NT2/D1 (cell line): ENCODE measurements at places on chromosomes 2 and 18.

GRCh38 chr18:75277610-75277928, 67.0 kb downstream of the TSHZ1 start:
- DNase-seq = no peak

GRCh38 chr2:233210843-233211547, 40.5 kb upstream of the ATG16L1 start:
- no peak for DNase-seq

DNA sequence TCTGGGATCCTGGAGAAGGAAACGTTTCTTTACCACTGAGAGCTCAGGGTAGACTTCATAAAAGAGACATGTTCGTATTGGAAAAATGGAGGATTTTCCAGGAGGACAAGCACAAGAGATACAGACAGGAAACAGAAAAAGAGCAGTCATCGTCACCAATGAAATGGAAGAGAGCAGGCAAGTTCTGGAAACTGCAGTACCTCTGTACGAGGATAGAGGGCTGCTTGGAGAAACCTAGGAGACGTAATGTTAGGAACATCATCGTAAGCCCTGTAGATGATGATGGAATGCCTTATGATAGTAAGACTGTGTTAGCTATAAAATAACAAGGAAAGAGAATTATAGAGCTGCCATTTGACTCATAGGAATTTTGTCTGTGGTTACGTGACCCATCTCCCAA, 121.1 kb upstream of the KLHL14 start:
- DNase-seq = no peak

DNA sequence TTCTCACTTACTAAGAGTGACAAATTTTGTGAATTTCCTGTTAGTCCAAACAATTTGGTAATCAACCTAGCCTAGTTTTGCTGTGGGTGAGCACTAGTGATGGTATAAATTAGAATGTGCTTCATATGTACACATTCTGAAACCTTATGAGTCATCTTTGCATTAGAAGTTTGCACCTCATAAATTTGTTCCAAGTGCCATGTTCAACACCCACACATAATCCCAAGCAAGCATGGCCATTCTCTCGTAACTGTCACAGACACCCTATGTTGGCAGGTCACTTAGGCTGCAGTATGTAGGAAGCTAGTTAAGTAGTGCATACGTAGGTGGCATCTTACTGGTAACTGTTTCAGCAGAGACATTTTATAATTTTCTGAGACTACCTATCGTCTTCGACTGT, 46.9 kb downstream of the NAB1 start:
- no peak for DNase-seq

GRCh38 chr2:119376810-119377209, 10.0 kb downstream of the DBI start:
- no peak for DNase-seq

DNA sequence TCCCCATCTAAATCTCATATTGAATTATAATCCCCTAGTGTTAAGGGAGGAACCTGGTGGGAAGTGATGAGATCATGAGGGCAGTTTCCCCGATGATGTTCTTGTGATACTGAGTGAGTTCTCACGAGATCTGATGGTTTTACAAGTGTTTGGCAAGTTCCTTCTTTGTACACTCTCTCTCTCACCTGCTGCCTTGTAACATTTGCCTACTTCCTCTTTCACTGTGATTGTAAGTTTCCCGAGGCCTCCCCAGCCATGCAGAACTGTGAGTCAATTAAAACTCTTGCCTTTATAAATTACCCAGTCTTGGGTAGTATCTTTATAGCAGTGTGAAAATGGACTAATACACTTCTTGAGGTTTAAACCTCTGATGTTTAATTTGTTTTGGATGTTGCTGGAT, 177.5 kb downstream of the CD8B2 start:
- DNase-seq = no peak

DNA sequence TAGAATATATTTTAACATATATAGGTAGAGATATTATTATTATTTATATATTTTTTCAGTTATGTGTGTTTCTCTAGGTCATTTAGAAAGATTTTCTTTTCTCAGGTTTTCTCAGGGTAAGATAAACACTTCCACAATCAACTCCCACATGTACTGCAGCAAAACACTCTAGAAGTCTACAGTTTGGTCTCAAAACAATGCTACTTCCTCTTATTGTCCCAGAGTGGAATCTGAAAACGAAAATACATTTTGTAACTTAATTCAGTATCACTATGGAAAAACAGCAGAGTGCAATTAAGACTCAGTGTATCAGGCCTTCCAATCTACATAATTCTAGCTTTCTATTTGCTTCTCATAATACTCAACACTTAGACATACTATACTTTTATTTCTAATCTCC, 190.1 kb upstream of the SLC35G4 start:
- no peak for DNase-seq

- DNase-seq = no peak
Measured at GRCh38 chr2:241728000-241728399, 6.4 kb upstream of the D2HGDH start.

- no peak for DNase-seq
Measured at GRCh38 chr18:10062302-10063300, 148.8 kb downstream of the VAPA start.

DNA sequence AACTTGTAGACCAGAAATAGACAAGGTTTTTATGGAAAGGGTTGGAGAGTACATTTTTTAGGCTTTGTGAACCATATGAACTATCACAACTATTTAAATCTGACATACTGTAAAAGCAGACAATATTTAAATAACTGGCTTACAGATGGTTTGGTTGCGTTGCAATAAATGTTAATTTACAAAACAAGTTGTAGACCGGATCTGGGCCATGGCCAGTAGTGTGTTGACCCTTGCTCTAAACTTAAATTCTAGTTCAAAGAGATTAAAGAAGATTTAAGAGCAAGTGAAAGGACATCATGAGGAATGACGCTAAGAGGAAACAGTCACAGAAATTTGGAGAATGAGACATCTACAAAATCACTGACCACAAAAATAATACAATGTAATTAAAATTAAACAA, 652.7 kb downstream of the DCDC2C start:
- no peak for DNase-seq

DNA sequence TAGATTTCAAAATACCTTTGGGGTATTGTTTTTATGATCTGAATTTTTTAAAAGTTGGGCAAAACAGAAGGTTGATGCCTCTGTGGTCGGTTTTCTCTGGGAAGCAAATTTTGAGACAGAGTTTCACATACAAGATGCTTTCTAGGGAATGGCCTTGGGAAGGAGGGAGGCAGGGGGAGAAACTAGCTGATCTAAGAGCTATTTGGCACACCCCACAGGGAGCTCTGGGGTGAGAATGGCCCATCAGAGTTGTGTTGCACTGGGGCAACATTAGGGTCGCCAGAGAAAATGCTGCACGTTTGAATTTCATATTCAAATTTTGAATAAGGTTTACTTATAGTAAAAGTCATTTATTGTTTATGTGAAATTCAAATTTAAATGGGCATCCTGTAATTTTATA, 11.9 kb upstream of the ADAM23 start:
- no peak for DNase-seq

DNA sequence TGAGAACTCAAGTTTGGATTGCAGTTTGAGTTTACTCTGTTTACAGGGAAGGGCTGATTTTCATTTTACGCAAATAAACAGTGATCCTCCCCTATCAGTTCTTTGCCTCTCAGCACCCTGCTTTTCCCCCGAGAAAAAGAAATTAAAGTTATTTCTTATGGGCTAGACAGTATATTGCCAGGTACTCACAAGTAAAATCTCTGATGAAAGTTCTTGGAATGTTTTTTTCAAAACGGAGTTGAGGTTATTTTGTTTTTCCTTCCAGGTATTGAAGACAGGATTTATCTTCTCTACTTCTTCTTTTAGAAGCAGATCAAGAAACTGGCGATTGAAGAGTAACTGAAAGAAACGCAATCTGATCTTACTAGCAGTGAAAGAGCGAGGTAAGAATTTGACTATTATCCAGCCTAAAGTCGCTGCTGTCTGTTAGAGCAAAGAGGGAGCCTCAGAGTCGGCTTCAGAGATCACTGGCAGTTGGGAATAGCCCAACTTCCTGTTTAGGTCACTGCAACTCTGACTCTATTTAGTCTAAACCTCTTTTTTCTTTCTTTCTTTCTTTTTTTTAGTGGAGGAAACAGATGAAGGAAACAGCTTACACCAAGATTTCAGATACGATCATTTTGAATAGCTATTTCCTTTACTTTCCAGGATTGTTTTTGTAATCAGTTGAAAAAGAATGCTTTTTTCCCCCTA, at the start of gene TFPI:
TSS of gene TFPI (minus strand) at position 425 of the 693 bp plus-strand sequence. CDS start 50,667 bp downstream, outside the sequence.
- DNase-seq = no peak

GRCh38 chr2:172623249-172623965, 67.5 kb downstream of the PDK1 start:
- DNase-seq = no peak

DNA sequence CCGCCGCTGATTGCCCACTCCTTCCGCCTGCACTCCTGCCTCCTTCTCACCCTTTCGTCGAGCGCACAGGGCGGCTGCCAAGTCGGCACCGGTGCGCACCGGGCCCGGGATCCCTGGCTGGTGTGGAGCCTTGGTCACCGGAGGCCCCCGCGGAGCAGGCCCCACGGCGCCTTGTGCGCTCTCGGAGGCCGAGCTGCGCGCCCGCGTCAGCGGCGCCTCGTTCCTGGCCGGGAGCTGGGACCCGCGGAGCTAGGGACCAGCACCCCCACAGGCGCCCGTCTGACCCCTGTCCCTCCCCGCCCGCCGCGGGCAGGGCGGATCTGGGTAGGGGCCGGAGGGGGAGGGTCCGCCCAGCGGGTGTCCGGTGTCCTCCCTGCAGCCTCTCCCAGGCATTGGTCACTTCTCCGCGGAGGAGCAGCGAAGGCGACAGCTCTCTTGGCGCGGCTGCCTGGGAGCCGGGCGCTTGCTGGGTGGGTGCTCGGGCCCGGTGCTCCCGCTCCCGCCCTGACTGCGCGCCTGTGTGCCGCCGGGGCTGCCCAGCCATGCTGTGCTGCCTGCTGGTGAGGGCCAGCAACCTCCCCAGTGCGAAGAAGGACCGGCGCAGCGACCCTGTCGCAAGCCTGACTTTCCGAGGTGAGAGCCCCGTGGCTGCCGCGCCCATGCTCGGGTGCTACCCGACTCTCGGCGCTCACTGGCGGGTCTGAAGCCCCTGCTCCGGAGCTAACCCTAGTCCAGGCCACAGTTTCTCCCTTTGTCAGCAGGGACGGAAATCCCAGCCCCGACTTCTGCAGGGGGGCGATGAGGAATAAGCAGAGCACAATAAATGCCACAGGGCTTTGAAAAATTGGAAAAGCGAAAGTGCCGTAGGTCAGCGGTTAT, 13.2 kb downstream of the DYSF start:
- DNase-seq = no peak

DNA sequence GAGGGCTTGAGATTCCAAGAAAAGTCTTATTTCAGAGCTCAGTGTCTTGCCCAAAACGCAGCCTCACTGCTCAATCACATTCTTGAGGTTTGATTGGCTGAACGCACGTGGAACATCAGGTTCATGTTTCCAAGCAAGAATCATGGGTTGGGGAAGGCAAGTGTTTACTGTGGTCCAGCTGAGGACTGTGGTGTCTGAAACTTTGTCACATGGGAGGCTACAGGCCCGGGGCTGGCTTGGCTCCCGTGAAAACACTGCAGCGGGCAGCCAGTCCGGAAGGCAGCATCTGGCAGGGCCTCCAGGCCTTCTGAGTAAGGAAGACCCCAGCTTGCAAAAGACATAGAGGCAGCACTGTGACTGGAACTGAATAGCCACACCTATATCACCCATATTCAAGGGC, 84.7 kb downstream of the POLR1A start:
- DNase-seq = no peak

GRCh38 chr2:189492451-189492850, 51.2 kb downstream of the WDR75 start:
- no peak for DNase-seq

- DNase-seq = no peak
Measured at GRCh38 chr2:11408959-11409571, 56.9 kb downstream of the E2F6 start.

GRCh38 chr2:64599469-64599868, 54.2 kb downstream of the SERTAD2 start:
- no peak for DNase-seq

DNA sequence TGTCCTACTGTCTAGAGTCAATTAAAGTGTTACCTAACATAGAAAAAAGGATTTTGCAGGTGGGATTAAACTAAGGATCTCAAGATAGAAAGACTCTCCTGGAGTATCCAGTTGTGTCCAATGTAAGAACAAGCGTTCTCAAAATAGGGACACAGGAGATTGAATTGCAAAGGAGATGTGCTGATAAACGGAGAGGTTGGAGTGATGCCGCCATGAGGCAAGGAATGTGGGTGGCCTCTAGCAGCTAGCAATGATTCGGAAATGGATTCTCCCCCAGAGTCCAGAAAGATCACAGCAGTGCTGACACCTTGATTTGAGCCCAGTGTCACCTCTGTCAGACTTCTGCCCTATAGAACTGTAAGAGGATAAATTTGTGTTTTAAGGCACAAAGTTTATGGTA, 24.1 kb upstream of the IL1RN start:
- DNase-seq = no peak

DNA sequence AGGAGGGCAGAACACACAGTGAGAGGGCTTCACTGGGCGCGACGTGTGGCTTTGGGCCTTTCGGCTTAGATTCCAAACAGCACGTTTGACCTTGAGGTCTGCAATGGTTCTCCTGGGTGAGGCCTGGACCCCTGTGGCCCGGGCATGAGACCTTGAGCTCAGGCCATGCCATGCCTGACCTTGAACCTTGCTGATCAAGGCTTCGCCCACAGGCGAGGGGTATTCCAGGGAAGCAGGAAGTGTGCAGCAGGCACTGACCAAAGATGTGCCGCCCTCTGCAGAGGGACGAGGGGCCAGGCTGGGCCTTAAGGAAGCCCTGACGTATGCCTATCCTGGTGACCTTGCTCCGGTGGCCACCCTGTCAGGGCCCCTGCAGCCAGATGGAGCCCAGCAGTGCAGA, 178.3 kb upstream of the HDAC4 start:
- DNase-seq = no peak

DNA sequence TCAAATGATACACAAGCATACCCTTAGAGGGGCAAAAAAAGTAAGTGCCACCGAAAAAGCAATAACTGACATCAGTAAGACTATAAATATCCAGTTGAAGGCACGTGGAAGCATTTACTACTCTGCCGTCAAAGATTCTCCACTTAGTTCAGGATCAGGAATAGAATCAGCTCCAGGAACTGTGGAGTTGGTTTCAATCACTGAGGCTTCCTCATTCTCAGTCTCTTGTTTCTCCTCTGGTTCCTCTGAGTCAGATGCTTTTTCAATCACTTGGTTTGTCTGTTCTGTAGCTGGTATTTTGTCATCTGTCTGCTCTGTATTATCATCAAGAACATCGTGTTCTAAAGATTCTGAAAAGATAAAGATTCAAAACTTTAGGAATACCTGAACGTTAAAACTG, 72.2 kb downstream of the LNPK start:
- no peak for DNase-seq

DNA sequence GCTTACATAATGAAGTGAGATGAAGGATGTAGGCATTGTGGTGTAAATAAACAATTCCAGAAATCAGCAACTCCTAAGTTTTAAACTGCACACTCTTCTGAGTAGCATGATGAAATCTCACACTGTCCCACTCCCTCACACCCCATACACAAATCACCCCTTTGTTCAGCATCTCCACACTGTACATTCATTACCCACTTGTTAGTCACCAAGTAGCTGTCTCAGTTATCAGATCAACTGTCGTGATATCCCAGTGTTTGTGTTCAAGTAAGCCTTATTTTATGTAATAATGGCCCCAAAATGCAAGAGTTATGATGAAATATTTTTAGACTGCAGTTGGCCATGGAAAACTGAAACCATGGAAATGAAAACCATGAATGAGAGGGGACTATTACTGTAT, 135.7 kb downstream of the GRB14 start:
- no peak for DNase-seq

GRCh38 chr2:127052057-127052770, 54.7 kb downstream of the BIN1 start:
- DNase-seq = no peak

- DNase-seq = no peak
Measured at GRCh38 chr2:165601065-165601830, 131.8 kb downstream of the CSRNP3 start.
